ENCODE measurements at places on chromosomes 2 and 18. TPM values are rescaled to one million over a fixed set of nuclear protein-coding genes. Genes with fewer than 3 reads are reported as not detected.

The HOXD9 gene
- total RNA-seq: 11.6 TPM

The NTSR2 gene
- not detected for total RNA-seq

The ATOH8 gene
- 1.0 TPM for total RNA-seq

The PPP1R7 gene
- 67.2 TPM for total RNA-seq

- no peak for DNase-seq
Observed at GRCh38 chr2:145985517-145985916, 1465.6 kb upstream of the ZEB2 start.

GRCh38 chr2:97948926-97949325 lies 46.8 kb downstream of the TMEM131 start:
- DNase-seq: no peak
